ENCODE measurements at places on chromosomes 12 and 14.
A peak's percentile ranks its signal among the peaks of the same experiment; 100 is the strongest.

- no peak for DNase-seq
Measured at GRCh38 chr14:92951912-92952471, 29.0 kb downstream of the CHGA start.

GRCh38 chr12:26499979-26500640, 304.7 kb downstream of the SSPN start:
- DNase-seq, result no peak

- no peak for DNase-seq
Measured at GRCh38 chr14:102901633-102902032, 20.8 kb upstream of the AMN start.

DNA sequence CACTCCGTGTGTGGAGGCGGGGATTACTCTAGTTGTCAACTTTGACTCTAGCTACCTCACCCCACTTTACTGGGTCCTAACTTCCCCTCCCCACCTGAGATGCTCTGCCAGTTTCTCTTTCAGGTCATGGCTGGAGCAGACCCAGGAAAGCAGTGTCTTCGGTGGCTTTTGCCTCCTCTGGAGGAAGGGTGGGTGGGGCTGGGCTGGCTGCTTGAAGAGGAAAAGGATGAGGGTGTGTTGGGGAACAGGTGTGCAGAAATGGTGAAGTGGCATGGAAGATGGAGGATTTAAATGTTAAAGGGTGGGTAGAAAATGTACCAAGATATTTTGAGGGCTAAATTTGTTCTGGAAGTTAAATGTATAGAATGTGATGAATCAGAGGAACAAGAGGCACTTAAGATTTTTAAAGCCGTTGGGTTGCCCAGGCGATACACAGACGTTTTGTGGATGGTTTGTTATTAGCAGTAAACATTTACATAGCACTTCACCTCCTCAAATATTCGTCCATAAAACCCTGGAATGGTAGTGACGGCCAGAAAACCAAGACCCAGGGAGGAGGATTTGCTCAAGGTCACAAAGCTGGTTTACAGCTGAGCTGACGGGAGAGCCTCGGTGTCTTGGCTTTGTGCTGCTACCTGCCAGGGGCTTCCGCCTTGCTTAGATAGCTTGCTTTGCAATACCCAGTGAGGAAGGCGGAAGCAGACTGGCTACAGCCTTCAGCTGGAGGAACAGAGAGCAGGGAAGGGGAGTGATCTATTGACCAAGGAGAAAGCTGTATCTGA, 72.2 kb upstream of the PRMT8 start:
- DNase-seq, result no peak

- no peak for DNase-seq
Measured at GRCh38 chr14:64761441-64762043, 57.3 kb downstream of the PLEKHG3 start.

DNA sequence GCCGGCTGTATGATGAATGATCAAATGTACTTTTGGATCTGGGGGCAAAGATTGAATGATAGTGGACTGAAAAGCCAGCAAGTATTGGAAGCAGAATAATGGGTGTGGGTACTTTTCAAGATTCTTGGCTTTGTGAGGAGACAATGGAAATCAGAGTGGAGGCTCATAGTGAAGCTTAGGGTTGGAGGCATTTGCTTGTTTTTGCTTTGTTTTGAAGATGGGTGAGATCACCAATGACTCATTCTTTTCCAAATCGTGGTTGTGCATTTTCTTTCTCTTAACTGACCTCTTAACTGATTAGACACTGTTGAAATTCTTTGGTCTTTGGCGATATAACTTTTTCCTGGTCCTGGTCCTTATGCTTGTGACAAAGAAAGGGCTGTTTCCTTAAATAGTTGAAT, 54.4 kb downstream of the PELI2 start:
- DNase-seq, result no peak

GRCh38 chr12:126353604-126354003, 1288.4 kb downstream of the AACS start:
- DNase-seq, result no peak

DNA sequence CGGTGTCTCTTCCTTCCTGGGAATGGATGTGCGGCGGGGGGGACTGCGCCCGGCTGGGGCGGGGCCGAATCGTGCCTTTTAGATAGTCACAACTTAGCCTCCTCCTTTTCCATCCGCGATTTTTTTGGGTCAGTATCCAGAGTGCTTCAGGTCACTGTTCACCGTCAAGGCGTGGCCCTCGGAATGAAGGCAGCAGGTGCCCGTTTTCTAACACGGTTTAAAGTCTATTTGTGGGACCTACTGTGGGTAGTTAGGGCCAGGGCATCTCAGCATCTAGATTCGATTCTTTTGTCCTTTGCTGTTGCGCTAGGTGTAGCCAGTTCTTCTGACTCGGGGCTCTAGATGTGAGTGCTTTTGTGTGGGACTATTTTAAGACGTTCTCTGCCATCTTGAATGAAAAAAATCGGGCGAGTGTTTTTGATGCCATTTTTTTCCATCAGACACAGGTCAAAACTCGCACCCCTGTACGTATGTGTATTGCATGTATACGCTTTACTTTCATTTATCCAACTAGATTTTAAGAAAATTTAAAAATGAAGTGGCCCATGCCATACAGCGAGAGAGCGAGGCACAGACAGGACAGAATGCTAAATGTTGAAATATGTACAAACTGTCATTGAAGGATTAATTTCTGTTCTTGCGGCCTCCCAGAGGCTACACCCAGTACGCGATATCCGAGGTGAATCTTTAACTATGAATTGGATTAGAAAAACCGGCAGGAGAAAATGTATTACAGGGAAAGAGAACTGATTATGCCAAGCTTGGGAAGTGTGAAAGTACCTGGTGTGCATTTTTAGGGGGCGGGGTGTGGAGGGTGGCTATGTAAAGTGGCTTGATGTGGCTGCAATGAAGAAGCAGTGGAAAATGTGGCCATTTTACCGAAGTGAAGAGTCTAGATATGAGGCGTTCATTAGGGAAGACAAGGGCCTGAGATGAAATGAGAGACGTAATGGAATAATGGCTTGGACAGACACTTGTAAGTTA, 835 bp downstream of the VEZT start:
- peak; percentile 90 for DNase-seq

- no peak for DNase-seq
Measured at GRCh38 chr12:52821826-52822660, 8.1 kb upstream of the KRT4 start.

- no peak for DNase-seq
Measured at GRCh38 chr12:26801486-26801885, 31.5 kb downstream of the ITPR2 start.

DNA sequence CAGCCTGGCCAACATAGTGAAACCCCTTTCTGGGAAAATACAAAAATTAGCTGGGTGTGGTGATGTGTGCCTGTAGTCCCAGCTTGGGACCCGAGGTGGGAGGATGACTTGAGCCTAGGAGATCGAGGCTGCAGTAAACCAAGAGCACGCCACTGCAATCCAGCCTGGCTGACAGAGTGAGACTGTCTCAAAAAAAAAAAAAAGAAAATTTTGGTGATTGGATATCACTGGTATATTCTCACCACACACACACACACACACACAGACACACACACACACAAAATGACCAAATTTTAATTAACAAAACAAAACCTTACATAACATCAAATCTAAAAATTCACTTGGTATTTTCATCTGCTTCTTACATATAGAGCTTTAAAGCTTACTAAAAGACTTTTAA, 3.4 kb upstream of the FAM177A1 start:
- DNase-seq, result no peak
